ENCODE measurements at places on chromosomes 7 and 10.

DNA sequence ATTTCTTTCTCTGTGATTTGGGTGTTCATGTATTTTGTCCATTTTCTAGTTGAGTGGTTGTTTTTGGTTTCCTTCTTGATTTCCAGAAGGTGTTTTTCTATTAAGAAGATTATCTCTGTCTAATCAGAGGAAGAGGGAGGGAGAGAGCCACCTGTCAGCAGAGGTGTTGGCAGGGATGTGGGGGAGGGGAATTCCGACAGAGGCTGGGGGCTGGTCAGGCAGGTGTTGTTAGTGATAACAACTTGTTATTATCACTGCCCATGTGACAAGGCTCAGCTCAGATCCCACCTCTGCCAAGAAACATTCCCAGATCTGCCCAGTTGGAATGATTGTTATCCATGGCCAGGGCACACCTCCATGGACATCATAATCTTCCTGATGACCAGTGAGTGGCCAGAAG lies 293.4 kb downstream of the GFRA1 start:
- no peak for DNase-seq

- no peak for DNase-seq
Measured at GRCh38 chr10:114928818-114929217, 9.2 kb upstream of the TRUB1 start.

DNA sequence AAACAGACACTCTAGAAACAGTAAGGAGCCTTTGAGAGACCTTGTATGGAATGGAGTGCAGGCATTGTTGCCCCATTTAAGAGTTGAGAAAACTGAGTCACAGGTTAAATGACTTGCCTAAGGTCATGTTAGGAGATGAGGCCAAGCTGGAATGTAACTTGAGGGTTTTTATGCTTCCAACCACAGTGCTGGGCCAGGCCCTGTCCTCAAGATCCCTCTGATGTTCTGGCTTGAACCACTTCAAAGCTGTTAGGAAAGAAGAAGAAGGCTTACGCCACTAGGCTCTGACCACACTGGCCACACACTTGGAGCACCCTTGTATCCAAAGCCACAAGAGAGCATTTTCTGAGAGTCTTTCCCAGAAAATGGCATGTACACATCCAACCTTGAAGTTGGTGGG lies 42.7 kb downstream of the PLAU start:
- DNase-seq = no peak

- no peak for DNase-seq
Measured at GRCh38 chr7:19110026-19110730, 7.3 kb downstream of the TWIST1 start.

DNA sequence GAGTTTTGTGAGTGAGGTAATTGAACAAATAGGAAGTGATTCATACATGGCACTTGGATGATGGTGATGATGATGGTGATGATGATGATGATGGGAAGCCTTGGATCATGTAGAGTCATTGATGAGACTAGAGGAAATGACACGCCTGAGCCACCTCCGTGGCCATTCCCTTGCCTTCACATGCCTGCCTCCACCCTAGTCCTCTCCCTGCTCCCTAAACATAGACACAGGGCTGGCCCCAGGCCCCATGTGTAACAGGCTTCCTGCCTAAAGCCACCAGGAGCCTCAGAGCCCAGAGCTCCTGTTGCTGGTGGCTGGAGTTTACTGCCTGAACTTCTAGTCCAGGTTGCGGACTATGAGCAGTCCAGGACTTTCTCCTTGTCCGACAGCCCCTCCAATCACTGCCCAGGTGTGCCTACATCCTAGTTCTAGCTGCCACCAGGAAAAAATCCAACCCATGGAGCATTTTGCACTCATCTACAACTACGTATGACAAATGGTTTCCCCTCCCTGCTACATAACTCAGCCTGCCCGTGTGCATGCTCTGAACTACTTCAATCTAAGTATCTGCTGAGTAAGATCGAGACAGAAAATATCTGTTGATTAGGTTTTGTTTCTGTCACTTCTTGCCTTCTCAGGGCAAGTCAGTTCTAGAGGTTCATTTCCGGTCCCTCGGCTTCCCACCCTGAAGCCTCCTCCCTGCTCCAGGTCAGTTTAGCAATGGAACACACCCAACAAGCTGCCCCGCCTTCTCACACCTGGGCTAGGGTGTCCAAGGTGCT lies 35.5 kb upstream of the KDM7A start:
- no peak for DNase-seq

All from H9 (cell line).